ENCODE measurements at places on chromosomes 5 and 9. TPM values are rescaled to one million over a fixed set of nuclear protein-coding genes. Genes with fewer than 3 reads are reported as not detected.

The FGF10 gene
- total RNA-seq: not detected

GRCh38 chr5:19125956-19126713 is 861.9 kb downstream of the CDH18 start:
- DNase-seq: no peak

DNA sequence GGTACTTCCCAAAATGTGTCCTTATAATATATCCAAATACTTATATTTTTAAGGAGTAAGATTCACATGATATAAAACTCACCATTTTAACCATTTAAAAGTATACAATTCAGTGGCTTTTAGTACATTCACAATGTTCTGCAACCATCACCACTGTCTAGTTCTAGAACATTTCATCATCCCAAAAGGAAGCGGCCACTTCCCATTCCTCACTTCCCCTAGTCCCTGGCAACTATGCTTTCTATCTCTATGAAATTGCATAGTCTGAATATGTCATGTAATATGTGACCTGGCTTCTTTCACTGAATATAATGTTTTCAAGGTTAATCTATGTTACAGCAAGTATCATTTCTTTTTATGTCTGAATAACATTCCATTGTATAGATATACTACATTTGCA is 615.1 kb upstream of the SGCD start:
- DNase-seq: no peak

- DNase-seq: no peak
These were observed 37.3 kb downstream of the TTC23L start for GRCh38 chr5:34876275-34876674.

The GABRG2 gene
- total RNA-seq: not detected

DNA sequence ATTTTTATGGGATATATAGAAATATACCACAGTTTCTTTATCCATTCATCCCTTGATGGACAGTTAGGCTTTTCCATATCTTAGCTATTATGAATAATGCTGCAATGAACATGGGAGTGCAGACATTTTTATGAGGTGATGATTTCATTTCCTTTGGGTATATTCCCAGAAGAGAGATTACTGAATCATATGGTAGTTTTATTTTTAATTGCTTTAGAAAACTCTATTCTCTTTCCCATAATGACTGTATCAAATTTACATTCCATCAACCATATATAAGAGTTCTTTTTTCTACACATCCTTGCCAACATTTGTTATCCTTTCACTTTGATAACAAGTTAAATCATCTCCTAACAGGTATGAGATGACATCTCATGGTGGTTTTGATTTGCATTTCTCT is 821.6 kb downstream of the TLE1 start:
- DNase-seq: no peak

The PPIC gene
- 57.3 TPM for total RNA-seq

DNA sequence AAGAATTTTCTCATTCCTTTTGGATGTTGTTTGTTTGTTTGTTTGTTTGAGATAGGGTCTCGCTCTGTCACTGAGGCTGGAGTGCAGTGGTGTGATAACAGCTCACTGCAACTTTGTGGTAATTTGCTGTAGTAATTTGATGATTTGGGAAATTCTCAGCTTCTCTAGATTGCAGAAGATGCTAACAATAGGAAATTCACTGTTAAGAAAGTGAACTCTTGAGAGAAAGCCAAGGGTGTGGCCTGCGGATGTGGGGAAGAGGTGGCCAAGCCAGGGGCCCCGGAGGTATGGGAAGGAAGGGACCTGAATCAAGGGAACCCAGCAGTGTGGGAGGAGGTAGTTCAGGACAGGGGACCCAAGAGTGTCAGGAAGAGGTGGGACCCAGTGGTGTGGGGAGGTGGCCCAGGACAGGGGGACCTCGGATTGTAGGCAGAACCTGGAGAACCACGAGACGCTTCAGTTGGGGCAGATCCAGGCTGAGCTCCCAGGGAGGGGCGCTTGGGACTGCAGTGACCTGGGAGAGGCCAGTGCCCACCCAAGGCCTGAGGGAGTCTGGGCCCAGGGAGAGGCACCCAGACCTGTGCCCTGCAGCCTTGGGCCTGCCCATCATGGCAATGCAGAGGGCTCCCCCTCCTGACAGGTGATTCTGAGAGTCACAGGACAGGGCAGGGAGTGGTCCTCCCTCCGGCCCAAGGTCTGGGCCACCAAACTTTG is 5.6 kb upstream of the LCN2 start:
- no peak for DNase-seq

DNA sequence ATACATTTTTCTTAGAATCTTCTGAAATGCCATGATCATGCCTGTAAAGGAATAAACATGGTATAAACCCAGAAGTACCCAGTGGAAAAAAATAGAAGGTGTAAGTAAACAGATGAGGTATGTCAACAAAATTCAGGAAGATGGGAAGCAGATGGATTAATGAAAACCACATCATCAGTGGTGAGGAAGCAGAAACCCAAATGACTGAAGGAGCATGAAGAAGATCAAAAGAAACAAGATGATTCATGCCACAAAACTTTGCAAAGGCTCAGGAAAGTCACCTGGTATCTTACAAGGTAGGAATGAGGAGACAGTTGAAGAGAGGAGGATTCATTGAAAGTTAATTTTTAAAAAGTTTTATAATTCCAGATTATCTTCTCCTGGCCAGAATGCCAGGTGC is 132.8 kb upstream of the PAPPA start:
- DNase-seq: no peak

GRCh38 chr5:174177976-174178605 is 132.6 kb downstream of the NSG2 start:
- DNase-seq: no peak

The SPINK1 gene
- not detected for total RNA-seq

DNA sequence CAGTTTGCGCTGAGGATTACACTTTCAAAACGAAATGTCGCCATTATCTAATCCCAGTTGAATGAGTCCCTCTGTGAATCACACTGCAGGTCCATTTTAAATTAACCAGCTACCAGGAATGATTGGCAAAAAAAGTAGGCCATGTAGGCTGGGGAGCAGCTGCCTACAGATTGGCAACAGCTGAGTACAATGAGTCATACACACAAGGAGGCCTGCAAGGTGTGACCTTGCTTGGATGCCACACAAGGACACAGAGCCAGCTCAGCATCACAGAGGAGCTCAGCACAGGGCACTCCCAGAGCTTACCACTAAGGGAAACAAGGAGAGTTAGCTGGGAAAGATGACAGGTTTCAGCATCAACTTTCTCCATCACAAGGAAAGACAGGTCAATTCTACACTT is 12.9 kb downstream of the HAVCR1 start:
- DNase-seq: no peak

The TRPM6 gene
- 0.19 TPM for total RNA-seq

DNA sequence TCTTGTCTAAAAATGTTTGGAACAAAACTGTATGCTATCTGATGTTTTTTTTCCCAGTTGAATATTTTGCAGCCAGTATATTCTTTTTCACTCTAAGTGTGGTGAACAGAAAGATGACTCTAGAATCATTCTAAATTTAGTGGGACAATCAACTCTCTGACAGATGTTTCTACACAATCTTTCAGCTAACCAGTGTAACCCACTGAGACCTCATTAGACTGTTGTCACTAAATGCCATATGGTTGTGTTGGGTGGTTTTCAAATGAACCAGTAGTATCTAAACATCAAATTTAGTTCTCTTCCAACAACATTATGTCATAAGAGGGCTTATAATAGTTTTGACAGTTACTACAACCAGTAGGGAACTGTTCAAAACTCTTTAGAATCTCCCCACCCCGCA is 129.6 kb upstream of the PRLR start:
- DNase-seq: no peak

GRCh38 chr5:21212026-21212425 is 1224.0 kb upstream of the CDH18 start:
- DNase-seq: no peak

- no peak for DNase-seq
These were observed 138.4 kb downstream of the LHFPL2 start for GRCh38 chr5:78509884-78510769.

DNA sequence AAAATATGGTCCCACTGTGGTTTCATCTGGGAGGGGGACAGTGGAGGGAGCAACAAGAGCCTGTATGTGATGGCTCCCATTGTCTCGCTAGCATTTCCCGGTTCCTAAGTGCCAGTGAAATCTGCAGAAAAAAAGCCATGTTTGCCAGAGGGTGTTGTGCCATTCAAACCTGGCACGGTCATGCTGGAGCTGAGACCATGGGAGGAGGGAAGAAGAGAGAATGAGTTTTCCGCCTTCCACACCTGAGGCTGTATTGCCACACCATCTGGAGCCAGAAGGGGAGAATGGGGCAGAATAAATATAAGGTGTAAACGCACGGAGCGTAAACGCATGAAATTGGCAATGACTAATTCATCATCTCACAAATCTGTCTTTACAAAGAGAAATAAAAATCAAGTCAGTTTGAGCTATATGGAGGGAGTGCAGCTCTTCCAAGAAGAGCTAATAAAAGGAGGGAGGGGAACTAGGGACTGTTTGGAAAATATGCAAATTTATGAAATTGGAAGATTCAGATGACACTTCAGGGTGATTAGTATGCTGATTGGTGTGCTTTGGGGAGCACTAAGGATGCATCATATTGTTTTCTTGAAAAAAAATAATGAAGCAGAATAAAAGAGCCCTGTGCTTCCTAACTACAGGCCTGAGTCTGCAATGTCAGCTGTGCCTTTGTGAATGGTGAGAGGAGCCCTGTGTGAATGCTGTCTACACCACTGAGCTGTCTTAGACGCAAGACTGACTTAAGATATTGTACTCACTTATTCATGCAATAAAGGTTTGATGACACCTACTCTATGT is 237.9 kb downstream of the NSG2 start:
- DNase-seq: no peak

DNA sequence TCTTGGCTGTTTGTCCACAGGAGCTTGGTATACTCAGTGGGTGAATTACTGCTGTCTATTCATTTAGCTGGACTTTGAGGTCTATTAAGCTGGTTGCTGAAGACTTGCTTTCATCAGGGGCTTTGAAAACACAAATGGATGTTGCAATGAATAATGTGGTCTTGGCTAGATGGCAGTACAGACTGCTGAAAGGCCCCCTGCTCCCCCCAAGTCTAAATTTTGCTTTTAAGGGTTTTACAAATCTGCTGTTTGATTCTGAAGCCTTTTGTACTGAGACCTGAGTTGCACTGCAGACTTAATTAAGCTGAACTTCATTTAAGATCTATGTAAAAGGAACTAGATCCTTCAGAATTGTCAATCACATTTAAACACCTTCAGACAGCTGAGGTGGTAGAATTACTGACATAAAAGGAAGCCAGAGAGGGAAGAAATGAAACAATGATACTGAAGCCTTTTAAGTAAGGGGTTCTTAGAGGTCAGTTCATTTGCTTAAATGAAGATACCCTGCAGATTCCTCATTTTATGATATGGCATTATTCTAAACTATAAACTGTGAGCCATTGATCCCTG is 37.3 kb downstream of the KCTD16 start:
- no peak for DNase-seq

- DNase-seq: no peak
These were observed 90.5 kb downstream of the FSTL4 start for GRCh38 chr5:133521801-133522200.
